ENCODE measurements at places on chromosomes 3 and 15.

DNA sequence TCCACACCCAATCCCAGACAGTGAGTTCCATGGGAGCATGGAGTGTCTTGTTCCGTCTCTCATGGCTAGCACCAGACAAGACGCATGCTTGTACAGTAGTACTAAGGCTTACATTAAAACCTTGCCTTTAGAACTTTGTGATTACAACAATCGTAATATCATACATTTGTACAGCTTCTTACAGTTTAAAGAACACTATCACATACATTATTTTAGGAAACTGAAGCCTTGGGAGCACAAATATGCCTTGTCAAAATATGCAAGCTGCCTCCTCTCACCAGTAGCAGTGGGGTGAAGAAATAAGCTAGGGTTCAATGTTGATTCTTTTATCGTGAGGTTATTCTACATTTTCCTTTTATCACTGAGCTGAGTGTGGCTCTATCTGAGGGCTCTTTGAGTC lies 36.8 kb downstream of the ADAMTSL3 start:
- DNase-seq = no peak

- no peak for DNase-seq
Observed at GRCh38 chr3:147736226-147736625, 327.1 kb downstream of the ZIC1 start.

DNA sequence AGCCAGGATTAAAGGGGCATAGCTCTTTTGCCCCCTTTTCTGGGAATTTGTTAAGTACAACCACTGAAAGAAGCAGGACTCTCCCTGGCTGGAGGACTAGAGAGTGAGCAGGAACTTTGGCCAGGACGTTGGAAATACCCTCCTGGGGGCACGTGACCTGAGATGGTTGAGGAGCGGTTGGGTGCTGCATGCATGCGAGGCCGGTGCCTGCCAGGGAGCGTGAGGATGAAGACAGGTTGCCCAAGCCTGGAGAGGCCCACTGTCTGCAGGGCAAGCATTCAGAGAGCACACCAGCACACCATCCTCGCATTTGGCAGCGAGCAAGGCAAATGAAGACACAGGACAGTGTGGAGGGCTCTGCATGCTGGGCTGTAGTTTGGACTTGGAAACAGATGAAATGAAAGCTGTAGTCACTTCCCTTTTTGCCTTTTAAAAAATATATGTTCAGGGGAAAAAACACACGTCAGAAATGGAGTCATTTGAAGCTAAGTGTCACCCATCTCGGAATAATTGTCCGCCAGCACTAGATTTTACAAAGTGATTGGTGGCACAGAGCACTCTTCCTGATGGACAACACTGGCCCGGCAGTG lies 217.6 kb downstream of the SLCO3A1 start:
- DNase-seq = no peak

DNA sequence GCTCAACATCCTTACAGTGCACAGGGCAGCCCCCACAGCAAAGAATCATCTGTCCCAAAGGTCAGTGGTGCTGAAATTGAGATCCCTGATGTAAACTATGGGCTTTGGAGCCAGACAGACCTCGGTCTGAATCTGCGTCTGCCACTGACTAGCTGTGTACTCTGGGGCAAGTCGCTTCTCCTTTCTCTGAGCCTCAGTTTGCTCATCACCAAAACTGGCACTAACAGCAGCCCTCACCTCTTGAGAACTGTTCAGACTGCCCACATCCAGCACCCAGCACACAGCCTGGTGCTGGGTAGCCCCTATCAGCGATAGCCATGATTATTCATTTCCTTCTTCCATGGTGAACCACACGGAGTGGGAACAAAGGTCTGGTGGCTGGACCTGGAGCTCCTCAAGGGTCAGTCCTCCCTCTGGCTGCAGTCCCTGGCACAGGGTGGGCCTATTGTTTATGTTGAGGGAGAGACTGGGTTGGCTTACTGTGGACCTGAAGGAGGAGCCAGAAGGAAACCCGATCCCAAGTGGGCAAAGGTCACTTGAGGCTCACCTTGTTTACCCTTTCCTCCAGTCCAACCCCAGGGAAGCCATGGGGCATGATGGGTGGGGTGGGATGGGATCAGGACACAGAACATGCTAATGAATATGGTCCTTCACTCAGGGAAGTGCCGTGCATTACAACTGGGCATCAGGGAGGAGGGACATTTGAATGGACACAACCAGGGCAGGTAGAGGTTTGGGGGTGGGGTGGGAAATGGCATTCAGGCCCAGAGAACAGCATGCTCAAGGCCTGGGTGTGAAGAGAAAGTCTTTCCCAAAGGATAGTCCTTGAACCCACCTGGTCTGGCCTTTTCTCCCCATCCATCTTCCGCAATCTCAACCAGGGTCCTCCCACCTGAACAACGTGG lies 1.6 kb upstream of the PRKCD start:
- peak; percentile 79 for DNase-seq

Data from NCI-H526 (cell line).